ENCODE measurements at places on chromosomes 7 and 10.

- no peak for DNase-seq
These were observed 300.2 kb downstream of the NEBL start for GRCh38 chr10:20596911-20597310.

DNA sequence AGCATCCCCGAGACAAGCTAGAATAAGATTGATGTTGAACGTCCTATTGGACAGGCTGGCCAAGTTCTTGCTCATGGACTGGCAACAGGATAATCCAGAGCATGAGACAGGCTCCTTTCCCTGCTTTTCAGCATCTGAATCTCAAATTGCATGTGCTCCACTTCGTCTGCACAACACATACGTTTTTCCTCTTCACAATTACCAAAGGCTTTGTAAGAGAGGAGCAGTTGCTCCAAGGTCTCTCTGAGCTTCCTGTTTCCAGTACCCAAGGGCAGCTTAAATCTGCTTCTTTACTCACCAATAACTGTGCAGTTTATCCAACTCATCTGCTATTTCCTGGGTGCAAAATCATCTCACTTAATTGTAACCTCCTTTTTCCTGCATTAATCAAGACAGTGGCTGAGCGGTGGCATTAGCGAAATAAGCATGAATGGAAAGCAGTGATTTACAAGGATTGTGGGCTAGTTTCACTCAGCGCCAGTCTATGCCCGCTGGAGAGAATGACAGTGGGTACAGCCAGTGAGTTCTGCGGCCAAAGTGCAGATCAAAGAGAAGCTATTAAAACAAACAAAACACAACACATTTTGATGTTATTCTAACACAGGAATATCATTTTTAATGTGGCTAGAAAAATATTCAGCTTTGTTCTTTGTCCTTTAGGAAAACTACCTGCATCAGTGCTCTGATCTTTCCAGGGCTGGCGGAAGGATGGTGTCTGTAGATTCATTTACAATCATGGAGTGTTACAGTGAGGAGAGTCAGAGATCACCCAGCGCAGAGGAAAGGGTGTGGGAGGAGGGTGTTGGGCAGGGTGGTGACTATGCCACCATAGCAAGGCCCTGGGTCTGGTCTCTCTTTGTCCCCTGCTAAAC is 79.8 kb downstream of the CHN2 start:
- no peak for DNase-seq

- DNase-seq: no peak
These were observed 87.7 kb downstream of the PRKG1 start for GRCh38 chr10:51162002-51162401.

DNA sequence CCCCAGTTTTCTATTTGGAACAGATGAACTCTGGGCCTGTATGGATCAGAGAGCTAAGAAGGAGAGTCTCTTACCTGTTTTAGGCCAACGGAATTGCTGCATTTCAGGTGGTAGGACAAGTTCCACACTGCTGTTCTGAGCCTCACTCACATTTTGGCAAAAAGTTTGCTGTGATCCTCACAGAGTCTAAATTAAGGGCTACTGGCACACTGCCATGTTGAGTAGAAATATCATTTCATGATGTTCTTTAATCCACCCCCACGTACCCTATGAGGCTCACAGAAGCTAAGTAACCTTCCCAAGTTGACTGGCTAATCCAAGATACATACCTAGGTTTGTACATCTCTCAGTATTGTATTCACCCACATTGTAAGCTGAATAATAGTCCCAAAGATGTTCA is 447.2 kb downstream of the INHBA start:
- DNase-seq: no peak

- no peak for DNase-seq
These were observed 4.6 kb downstream of the LANCL2 start for GRCh38 chr7:55369427-55370400.
